ENCODE measurements at places on chromosomes 3 and 15.

DNA sequence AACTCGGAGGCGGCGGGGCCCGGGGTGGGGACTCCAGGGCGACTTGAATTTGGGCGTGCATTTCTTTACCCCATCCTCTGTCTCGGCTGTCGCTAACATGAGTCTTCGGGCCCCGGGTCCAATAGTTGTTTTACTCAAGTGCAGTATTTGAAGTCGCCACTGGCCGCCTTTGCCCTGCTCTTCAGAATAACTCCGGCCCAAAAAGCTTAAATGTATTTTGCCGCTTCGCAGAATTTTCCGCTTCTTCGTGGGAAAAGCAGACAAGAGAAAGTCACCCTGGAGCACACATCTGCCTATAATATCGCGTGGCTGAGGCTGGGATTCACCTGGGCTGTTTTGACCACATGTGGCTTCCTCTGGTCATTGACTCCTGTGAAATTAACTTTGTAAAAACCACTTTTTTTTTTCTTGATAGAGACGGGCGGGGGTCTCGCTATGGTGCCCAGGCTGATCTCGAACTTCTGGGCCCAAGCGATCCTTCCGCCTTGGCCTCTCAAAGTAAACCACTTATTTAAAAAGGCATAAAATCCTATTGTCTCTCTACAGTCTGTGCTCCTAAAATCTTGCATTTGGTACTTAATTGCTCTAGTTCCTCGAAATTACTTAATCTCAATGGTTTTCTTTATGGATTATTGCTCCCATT lies 676 bp downstream of the CNOT10 start:
- no peak for DNase-seq

DNA sequence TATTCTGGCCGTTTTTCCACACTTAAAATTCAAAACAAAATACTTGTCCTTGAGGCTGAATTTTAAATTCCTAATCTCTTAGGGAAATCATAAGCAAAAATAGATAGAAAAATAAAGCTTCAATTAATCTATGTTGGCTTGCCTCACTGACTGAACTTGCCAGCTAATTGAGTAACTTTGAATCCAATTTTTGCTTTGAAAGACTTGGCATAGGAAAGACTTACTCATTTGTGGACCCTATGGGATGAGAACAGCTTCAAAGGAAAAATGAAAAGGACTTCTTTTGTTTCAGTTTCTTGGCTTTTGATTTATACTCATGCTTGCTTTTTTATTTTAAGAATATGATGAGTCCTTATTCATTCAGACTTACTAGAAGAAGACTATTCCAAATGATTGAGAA lies 370.7 kb upstream of the RARB start:
- DNase-seq: no peak

- DNase-seq: no peak
These were observed 34.5 kb upstream of the CHST2 start for GRCh38 chr3:143084856-143085731.

- DNase-seq: no peak
These were observed 9.1 kb downstream of the EPHA3 start for GRCh38 chr3:89116476-89116875.

Data from stimulated activated CD8-positive, alpha-beta memory T cell treated with anti-CD3 and anti-CD28 coated beads, Interleukin-4, amount 100 ng/mL, for 1 hour (primary cell).